ENCODE measurements at places on chromosomes 4 and X.

DNA sequence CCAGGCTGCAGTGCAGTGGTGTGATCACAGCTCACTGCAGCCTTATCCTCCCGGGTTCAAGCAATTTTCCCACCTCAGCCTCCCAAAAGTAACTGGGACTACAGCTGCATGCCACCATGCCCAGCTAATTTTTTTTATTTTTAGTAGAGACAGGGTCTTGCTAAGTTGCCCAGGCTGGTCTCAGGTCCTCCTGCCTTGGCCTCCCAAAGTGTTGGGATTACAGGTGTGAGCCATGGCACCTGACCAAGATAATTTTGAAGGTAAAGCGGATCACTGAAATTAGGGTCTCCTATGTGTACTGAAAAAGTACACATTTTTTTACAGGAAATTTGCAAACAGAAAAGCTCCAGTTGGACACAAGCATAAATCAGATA, 4.8 kb downstream of the SAT1 start:
- no peak for DNase-seq

DNA sequence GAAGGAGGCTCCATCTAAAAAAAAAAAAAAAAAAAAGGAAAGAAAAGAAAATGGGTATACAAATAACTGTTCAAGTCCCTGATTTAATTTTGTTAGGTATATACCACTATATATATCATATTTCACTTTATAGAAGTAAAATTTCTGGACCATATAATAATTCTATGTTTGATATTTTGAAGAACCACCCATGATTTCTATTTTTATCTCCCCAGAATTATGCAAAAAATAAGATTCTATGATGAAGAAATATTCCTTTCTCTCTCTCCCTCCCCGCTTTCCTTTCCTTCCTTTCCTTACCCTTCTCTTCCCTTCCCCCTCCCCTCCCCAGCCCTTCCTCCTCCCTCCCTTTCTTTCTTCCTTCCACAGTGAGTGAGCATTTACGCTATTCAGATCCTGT, 337.5 kb upstream of the SPANXN4 start:
- no peak for DNase-seq

- DNase-seq: peak; percentile 36
These were observed 10.5 kb downstream of the PPAT start for GRCh38 chr4:56424697-56425514.

DNA sequence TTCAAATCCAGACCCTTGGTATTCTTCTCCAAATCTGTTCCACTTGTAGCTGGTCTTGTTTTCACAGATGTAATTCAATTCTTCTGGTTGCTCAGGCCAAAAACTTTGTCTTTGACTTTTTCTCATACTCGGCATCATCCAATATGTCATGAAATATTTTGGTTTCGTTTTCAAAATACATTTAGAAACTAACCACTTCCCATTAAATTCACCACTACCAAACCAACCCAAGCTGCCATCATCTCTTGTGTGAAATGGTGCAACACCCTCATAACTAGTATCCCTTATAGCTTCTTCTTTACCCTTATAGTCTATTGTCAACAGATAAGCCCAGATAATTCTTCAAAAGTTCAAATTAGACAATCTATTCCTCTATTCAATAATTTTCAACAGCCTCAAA, 192.1 kb downstream of the PRR32 start:
- DNase-seq: no peak

GRCh38 chr4:15162465-15163283, 160.4 kb downstream of the CPEB2 start:
- DNase-seq: no peak

DNA sequence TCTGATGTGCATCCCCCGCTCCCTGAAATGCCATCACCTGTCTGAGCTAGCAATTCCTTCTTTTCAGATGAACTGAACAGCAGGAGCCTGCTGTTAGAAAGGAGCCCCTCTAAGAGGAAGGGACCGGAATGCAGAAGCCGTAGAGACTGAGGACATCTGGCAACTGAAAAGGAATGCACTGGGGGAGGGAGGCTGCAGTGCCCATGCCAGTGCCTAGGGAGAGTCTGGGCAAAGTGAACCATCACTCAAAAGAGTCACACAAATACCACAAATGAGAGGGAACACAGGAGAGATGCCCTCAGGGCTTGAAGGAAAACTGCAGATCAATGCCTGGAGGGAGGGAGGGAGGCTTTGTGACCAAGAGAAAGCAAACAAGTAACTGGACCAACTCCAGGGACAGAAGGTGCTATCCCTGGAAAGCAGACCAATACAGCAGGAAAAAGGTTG, 93.9 kb upstream of the CBR4 start:
- DNase-seq: no peak

- no peak for DNase-seq
These were observed 18.1 kb downstream of the LGI2 start for GRCh38 chr4:25012655-25013054.
